ENCODE measurements at places on chromosomes 4 and X. TPM values are rescaled to one million over a fixed set of nuclear protein-coding genes. Genes with fewer than 3 reads are reported as not detected.
A peak's percentile ranks its signal among the peaks of the same experiment; 100 is the strongest.

TLR3 gene
- total RNA-seq, result 8.7 TPM

MAGEB10 gene
- not detected for total RNA-seq

TXLNG gene
- 16.0 TPM for total RNA-seq

GEMIN8 gene
- total RNA-seq, result 10.8 TPM

P2RY4 gene
- 5.1 TPM for total RNA-seq

SMARCA1 gene
- 11.4 TPM for total RNA-seq

- no peak for DNase-seq
Measured at GRCh38 chr4:176778491-176778890, 14.2 kb downstream of the VEGFC start.

- no peak for DNase-seq
Measured at GRCh38 chrX:28581522-28581921, 5.7 kb upstream of the IL1RAPL1 start.

GRCh38 chr4:103410386-103410785 is 212.2 kb upstream of the CENPE start:
- no peak for DNase-seq

DNA sequence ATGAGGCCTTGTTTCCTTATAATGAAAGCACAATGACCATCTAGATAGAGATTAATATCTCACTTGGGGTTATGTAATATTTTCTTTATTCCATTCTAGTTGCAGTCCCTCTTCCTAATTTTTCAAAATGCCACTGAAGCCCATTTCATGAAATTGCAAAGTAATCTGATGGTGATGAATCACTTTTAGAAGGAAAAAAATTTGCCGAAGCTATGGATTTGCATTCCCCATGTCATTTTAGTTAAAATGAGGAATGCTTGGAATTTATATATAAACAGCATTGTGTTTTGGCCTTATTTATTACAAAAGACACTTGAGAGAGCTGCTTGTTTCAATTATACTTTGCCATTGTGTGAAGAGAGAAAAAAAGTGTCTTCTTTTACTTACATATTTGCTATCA is 241.7 kb upstream of the TEX13A start:
- no peak for DNase-seq

- peak; percentile 56 for DNase-seq
Measured at GRCh38 chr4:69104719-69105275, 8.5 kb downstream of the UGT2B7 start.

GRCh38 chr4:72525938-72526337 is 43.1 kb downstream of the ADAMTS3 start:
- no peak for DNase-seq

DNA sequence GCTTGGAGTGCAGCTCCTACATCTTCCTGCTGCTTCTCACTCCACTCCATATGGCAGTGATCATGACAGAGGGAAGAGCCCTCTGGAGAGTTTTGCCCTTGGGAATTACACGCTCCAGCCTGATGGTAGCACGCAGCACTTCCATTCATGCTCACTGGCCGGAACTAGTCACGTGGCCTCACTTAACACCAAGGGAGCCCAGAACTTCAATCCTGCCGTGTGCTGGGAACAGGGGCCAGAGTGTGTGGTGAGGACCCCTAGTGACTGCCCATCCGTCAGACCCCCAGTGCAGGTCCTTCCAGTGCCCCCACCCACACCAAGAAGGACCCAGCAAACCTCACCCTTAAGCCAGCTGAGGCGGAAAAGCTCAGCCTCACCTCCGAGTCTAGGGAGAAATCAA is 230.7 kb downstream of the EVC2 start:
- no peak for DNase-seq

DNA sequence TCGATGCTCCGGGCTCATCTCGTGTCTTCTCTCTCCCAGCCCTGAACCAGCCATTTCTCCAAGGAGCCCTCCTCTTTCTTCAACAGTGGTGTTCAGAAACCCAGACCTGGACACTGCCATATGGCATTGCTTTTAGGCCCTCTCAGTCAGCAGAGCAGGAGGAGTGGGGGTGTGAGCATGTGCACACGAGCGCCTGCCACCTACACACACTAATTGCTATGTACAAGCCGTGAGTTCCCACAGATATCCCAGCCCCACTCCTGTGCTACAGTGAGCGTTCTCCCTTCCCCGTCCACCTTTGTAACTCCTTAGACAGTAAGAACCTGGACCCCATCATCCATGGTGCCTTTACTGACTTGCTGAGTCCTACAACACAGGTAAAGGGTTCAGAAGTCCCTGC is 53.8 kb downstream of the TNIP2 start:
- DNase-seq, result no peak

- no peak for DNase-seq
Measured at GRCh38 chr4:81876106-81876505, 404.4 kb upstream of the RASGEF1B start.

DNA sequence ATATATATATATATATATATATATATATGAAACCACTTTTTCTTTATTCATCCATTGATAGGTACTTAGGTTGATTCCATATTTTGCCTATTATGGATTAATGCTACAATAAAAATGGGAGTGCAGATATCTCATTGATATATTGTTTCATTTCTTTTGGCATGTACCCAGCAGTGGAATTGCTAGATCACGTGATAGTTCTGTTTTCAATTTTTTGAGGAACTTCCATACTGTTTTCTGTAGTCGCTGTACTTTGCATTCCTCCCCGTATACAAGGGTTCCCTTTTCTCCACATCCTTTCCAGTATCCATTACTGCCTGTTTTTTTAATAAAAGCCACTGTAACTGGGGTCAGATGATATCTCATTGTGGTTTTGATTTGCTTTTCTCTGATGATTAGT is 124.6 kb downstream of the GABRB1 start:
- no peak for DNase-seq

GRCh38 chr4:140130677-140131076 is 23.3 kb downstream of the MAML3 start:
- DNase-seq, result no peak

DNA sequence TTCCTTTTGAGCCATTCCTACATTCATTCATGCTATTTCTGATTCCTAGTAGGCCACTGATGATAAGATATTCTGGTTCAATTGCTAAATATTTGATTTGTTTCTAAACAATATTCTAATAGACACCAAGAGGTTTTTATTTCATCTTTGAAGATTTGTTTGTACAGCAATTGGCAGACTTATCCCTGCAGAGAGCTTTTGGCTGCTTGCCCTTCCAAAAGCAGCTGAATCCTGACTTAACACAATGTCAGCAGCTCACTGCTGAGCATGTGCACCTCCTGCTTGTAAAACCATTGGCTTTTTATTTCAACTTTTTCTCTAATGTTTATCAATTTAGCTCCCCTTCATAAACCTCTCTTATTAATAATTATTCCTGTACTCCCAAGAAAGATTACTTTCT is 45.3 kb downstream of the MMRN1 start:
- no peak for DNase-seq

DNA sequence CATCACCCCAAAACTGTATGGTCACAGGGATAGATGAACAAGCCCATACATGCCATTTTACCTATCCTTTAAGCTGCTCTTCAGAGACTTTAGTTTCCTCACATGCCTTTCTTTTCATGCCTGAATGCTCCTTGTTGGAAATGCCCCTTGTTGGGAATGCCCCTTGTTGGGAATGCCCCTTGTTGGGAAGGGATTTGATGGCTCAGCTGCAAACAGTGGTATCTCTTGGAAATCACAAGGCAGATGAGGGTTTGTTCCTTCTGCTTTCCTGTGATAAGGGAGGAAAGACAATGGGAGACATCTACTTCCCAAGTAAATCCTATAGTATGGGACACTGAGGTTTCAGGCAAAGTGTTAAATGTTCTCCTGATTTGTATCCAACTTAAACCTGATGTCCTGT is 11.5 kb downstream of the CXCL2 start:
- DNase-seq, result no peak
